ENCODE measurements at places on chromosomes 3 and 15. TPM values are rescaled to one million over a fixed set of nuclear protein-coding genes. Genes with fewer than 3 reads are reported as not detected.

- no peak overlapping the region for H3K27ac ChIP-seq
- peaks cover 40% of the 10 kb centered on the region for H3K36me3 ChIP-seq
- no peaks in the 10 kb centered on the region for H3K27me3 ChIP-seq
- peaks cover 22% of the 10 kb centered on the region for H3K4me1 ChIP-seq
These were observed 38.6 kb downstream of the CTNNB1 start for GRCh38 chr3:41237907-41238306.

DNA sequence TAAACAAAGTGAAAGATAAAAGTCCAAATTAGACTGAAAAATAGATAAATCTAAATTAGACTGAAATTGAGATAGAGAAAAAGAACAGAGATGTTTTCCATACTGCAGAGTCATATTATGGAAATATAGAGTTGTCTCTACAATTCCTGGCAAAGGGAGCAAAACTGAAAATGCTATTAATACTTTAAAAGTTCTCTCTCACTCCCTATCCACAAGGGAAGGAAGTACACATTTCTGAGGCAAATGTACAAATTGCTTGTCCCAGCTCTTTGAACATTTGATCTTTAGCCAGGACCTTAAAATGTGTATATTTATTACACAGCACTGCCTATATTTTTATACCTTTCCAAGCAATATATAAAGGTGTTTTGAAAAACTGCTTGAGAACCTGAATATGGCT, 225.1 kb upstream of the SEMA6D start:
- no peaks in the 10 kb centered on the region for H3K4me1 ChIP-seq
- H3K27ac ChIP-seq, result no peak overlapping the region
- DNase-seq, result no peak
- no peaks in the 10 kb centered on the region for H3K36me3 ChIP-seq
- H3K27me3 ChIP-seq, result no peaks in the 10 kb centered on the region

- no peak for DNase-seq
- H3K27me3 ChIP-seq, result no peaks in the 10 kb centered on the region
- peak overlapping the region; percentile 88 for H3K27ac ChIP-seq
- H3K4me3 ChIP-seq, result peak overlapping the region; percentile 77
- H3K36me3 ChIP-seq, result no peaks in the 10 kb centered on the region
These were observed 2.2 kb downstream of the SMAD6 start for GRCh38 chr15:66704019-66704802.

DNA sequence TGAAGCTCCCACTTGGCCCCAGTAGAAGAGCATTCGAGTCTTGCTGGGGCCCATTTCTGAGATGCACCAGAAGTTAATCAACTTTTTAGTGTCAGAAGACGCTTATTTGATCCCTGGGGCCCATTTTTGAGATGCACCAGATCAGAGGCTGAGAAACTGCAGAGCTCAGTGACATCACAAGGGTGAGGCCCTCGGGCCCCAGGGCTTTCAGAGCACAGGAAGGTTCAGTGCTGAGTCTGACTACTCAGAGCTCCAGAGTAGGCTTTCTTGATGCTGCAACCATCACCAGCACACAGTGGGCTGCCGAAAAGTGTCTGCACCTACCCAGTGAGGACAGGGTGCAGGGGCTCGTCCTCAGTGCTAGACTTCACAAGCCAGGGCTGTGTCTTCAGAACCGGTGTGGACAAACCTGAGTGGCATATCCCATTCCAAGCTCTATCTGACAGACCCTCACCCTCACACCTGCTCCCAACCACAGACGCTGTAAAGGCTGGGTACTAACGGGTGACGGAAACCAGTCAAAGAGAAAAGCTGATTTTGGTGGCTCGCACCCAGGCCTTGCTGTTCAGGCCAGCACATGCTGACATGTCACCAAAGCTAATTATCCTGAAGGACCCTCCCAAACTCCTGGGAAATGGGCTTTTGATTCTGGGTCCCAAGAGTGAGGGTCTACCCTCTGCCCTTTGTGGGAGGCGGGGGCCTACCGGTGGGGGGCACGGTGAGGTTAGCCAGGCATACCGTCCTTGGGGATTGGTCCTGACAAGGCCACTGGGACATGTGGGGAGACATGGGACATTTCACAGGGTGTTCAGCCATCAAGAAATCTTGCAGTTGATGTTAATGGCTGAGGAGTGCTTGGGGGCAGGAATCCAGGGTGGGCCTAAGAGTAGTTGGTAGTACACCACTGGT, 83.0 kb downstream of the PDCD6IP start:
- H3K36me3 ChIP-seq, result no peaks in the 10 kb centered on the region
- DNase-seq, result no peak
- H3K27ac ChIP-seq, result no peak overlapping the region

DNA sequence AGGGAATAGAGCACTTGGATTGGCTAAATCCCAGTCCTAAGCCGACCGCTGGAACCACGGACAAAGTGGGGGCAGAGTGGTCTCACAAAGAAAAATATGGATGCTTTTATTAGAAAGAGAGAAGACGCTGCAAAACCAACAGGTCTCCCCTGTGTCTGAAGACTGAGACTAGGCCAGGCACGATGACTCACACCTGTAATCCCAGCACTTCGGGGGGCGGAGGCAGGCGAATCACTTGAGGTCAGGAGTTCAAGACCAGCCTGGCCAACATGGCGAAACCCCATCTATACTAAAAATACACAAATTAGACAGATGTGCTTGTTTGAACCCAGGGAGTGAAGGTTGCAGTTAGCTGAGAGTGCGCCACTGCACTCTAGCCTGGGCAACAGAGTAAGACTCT, 61.8 kb downstream of the ZDHHC19 start:
- no peak for DNase-seq
- no peak overlapping the region for H3K27ac ChIP-seq
- H3K4me3 ChIP-seq, result no peak overlapping the region
- no peaks in the 10 kb centered on the region for H3K36me3 ChIP-seq
- no peaks in the 10 kb centered on the region for H3K27me3 ChIP-seq
- H3K4me1 ChIP-seq, result no peaks in the 10 kb centered on the region

DNA sequence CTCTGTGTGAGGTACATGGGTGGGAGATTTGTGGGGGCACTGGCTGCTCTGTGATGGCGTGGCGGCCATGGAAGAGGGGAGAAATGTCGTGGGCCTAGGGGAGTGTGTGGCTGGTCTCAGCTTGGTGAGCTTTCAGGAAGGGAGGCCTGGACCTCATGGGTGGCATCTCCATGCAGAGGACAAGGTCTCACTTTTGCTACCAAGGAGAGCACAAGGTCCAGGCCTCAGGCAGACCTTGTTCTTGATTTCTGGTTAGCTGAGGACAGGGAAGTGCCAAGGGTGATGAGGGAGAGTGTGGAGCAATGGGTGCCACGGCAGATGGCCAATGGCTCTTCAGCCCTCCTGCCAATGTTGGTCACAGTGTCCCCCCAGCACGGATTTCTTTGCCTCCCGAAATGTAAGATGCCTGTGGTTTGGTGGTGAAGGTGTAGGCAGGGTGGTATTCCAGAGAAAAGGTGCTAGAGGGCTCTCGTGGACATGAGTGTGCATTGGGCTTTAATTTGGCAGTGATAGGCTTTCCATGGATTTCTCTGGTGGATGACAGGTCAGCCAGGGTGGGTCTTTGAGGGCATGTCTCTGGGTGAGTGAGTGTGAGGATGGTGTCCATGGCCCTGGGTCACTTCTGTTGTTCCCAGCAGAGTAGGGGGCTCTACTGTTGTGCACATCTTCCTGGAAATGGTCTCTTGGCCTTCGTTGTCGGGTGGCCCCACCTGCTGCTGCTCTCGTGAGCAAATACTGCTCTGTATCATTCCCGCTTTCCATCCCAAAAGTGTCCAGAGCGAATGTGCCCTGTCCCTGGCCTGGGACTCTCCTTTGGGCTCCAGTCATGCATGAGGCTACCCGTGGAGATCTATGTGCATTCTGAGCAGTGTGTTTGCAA, 108.0 kb downstream of the SNRPN start:
- H3K27me3 ChIP-seq, result no peaks in the 10 kb centered on the region
- no peak overlapping the region for H3K27ac ChIP-seq
- no peak overlapping the region for H3K4me3 ChIP-seq
- DNase-seq, result no peak
- no peaks in the 10 kb centered on the region for H3K4me1 ChIP-seq
- H3K36me3 ChIP-seq, result peaks cover 18% of the 10 kb centered on the region

DNA sequence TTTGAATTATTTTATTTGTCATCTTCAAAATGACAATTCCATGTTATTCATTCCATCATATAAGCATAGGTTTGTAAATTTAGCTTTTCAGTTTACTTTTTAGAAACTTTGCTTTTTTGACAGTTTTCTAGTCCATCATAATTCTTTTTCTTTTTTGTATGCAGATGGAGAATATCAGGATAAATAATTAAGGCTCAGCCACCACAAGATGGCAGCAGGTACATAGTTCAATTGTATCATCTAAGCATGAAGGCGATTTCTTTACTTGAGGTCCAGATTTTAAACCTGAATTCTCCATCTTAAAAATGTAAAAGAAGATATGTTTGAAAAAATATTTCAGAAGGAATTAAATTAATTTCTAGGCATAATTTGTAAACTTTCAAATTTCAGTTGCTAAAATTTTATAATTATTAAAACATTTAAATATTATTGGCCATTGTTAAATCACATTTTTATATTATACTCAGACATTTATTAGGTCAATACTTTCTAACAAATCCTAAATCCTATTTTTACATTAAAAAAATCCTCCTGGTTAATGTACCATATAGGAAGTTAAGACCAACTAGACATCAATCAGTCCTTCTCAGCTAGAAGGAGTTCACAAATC, 15.1 kb downstream of the PLSCR5 start:
- no peak for DNase-seq
- no peaks in the 10 kb centered on the region for H3K36me3 ChIP-seq
- H3K4me1 ChIP-seq, result no peaks in the 10 kb centered on the region
- no peak overlapping the region for H3K27ac ChIP-seq

DNA sequence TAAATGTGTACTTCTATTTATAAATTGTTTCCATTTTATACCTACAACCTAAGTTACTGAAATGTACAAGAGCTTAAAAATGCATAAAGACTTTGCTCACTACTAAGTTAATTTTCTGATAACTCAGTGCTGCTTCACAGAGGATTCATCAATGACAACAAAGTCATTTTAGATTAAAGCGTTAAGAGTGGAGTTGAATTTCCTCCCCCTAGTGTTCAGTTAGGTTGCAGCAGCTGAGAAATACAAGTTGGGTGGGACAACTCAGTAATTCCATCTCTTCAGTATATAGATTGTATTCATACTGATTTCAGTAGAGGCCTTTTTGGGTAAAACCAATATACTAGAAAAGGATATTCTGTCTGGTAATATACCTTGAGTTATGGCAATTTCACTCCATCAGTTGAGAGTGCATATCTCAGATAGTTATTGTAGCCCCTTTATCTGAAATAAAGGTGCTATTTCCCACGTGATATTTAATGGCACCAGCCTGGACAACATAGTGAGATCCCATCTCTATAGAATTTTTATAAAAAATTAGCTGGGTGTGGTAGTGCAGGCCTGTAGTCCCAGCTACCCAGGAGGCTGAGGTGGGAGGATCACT, 6.9 kb upstream of the RPL35A start:
- no peak for DNase-seq
- no peaks in the 10 kb centered on the region for H3K4me1 ChIP-seq
- H3K27me3 ChIP-seq, result no peaks in the 10 kb centered on the region
- peaks cover 4% of the 10 kb centered on the region for H3K36me3 ChIP-seq
- H3K27ac ChIP-seq, result no peak overlapping the region

DNA sequence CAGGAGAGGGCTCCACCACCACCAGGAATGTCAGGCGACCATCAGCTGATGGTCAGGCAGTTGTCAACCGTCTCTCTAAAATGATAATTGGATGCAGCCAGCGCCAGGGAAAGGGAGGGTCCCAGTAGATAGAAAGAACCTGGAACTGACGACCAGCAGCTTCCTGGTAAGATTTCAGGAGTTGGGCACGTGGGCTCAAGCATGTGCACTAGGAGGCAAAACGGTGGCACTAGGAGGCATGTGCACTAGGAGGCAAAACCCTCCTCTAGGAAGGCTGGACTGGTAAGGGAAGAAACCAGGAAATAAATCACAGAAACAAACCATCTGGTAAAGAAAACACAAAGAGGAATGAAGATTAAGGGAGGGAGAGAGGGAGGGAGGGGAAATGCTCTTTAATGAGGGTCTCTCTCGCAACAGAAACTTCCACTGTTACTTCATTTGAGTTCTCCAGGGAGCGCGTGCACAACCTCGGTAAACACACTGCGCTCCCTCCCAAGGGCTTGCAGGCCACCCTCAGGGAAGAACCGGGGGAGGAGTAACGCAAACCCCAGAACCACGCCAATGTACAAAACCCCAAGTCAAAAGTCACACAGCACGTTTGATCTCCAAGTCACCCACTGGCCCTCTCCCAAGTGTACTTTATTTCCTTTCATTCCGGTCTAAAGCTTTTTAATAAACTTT, 116.7 kb downstream of the XXYLT1 start:
- peak overlapping the region; percentile 93 for H3K27ac ChIP-seq
- no peaks in the 10 kb centered on the region for H3K36me3 ChIP-seq
- H3K4me1 ChIP-seq, result peaks cover 92% of the 10 kb centered on the region
- H3K4me3 ChIP-seq, result no peak overlapping the region
- H3K27me3 ChIP-seq, result no peaks in the 10 kb centered on the region

- H3K27ac ChIP-seq, result peak overlapping the region; percentile 53
- DNase-seq, result no peak
- peaks cover 46% of the 10 kb centered on the region for H3K4me1 ChIP-seq
- no peaks in the 10 kb centered on the region for H3K36me3 ChIP-seq
- H3K27me3 ChIP-seq, result no peaks in the 10 kb centered on the region
- H3K4me3 ChIP-seq, result no peak overlapping the region
These were observed 195.9 kb downstream of the KLHL25 start for GRCh38 chr15:85598718-85599398.

- H3K4me3 ChIP-seq, result peak within 1 kb of the TSS; percentile 65
- H3K36me3 ChIP-seq, result no peaks in the 10 kb centered on the region
- peak within 1 kb of the TSS; percentile 94 for H3K27ac ChIP-seq
- DNase-seq, result no peak
These were observed at the start of gene LRRFIP2 for GRCh38 chr3:37174532-37175126. LRRFIP2 (minus strand) TSS chr3:37174582; CDS start chr3:37148983, 25,599 bp downstream.

GRCh38 chr15:77867266-77868047, 210.1 kb downstream of the TBC1D2B start:
- no peaks in the 10 kb centered on the region for H3K36me3 ChIP-seq
- no peak overlapping the region for H3K27ac ChIP-seq
- no peaks in the 10 kb centered on the region for H3K4me1 ChIP-seq
- H3K4me3 ChIP-seq, result no peak overlapping the region
- no peaks in the 10 kb centered on the region for H3K27me3 ChIP-seq

DNA sequence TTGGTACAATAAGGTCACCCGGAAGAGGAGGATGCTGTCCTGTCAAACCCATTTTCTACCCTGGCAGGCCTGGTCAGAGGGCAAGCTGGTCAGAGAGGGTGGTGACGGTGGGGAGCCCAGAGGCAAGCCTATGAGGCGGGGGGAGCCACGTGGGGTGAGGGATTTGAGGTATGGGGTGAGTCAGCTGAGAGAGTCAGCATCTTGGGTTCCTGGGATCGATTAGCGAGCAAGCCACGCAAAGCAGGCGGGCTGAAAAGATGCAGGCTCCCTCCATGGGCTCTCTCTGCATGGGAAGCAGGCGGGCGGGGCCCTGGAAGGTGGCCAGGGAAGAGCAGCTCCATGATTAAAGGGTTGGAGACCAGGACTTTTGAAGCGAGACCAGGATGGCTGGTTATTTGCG, 48.1 kb downstream of the MAGEF1 start:
- H3K27ac ChIP-seq, result no peak overlapping the region
- no peaks in the 10 kb centered on the region for H3K4me1 ChIP-seq
- H3K36me3 ChIP-seq, result no peaks in the 10 kb centered on the region
- H3K27me3 ChIP-seq, result no peaks in the 10 kb centered on the region
- no peak for DNase-seq
- no peak overlapping the region for H3K4me3 ChIP-seq

The KLHDC8B gene
- total RNA-seq, result 58.6 TPM

The TRIM42 gene
- not detected for total RNA-seq

The DNAH1 gene
- total RNA-seq, result 1.3 TPM

The GOLGA8A gene
- total RNA-seq, result 5.8 TPM

Data from esophagus squamous epithelium (tissue), 5 donors.